ENCODE measurements at places on chromosomes 12 and 14. TPM values are rescaled to one million over a fixed set of nuclear protein-coding genes. Genes with fewer than 3 reads are reported as not detected.

GALNT8 gene
- total RNA-seq, result not detected

DNA sequence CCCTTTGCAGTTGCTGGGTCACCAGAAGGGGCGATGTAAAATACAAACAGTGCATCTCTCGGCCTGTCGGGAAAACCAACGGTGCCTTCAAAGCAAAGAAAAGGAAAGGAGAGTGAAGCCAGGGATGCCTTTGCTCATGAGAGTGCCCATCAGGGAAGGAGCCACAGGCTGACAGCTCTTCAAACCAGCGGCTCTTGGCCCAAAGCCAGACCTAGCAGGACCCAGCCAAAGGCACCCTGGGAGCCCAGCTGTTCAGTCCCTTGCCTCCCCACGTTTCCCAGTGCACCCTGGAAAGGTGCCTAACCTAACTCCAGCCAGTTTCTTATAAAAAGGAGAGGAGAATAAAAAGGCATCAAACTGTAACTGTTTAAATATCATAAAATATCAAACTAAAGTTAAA lies 29.2 kb downstream of the PRMT8 start:
- no peak overlapping the region for H3K27ac ChIP-seq
- no peaks in the 10 kb centered on the region for H3K36me3 ChIP-seq
- DNase-seq, result no peak

DNA sequence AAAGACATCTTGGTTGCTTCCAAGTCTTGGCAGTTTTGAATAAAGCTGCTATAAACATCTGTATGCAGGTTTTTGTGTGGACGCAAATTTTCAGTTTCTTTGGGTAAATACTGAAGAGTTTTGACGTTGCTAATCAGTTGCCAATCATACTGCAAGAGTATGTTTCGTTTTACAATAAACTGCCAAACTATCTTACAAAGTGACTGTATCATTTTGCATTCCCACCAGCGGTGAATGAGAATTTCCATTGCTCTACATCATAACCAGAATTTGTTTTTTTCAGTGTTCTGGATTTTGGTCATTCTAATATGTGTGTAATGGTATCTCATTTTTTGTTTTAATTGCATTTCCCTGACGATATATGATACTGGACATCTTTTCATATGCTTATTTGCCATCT lies 190.8 kb upstream of the PARP11 start:
- H3K36me3 ChIP-seq, result no peaks in the 10 kb centered on the region
- H3K4me3 ChIP-seq, result no peak overlapping the region
- DNase-seq, result no peak
- H3K27ac ChIP-seq, result no peak overlapping the region
- H3K4me1 ChIP-seq, result no peaks in the 10 kb centered on the region

SYT1 gene
- total RNA-seq, result 15.3 TPM

GRCh38 chr14:69561893-69562292 lies 12.8 kb downstream of the CCDC177 start:
- H3K27ac ChIP-seq, result no peak overlapping the region
- peaks cover 31% of the 10 kb centered on the region for H3K27me3 ChIP-seq
- DNase-seq, result no peak
- H3K4me1 ChIP-seq, result no peaks in the 10 kb centered on the region

DNA sequence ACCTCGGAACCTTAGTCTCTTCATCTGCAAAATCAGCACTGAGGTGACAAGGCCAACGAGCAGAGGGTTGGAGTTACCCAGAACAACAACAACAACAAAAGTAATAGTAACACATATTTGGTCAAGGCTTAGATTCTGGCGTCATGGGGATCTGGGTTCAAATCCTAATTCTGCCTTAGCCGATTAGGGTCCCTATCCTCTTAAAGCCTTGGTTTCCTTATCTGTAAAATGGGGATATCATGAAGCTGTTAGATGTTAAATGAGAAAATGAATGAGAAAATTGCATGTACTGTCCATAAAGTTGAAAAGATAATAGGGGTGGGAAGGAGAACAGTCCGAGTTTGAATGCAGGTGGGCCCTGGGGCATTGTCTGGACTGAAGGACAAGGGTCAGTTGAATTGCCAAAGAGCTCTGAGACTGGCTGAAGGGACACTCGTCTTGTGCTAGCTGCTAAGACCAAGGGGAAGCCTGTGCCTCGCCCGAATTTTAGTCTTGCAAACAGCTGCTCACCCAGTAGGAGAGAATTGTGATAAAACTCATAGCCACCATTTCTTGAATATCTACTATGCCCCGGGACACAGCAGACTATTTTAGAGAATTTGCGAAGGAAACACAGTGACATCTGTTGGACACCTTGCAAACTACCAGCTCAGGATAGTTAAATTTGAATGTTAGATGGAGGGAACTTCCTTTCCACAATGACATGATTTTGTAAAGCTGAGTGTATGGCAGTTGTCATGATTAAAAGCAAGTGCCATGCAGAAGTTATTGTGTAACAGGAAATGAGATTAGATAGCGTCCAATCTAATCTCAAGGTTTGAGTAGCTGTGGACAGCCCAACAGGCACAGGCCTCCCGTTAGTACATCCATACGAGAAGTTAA lies 6.8 kb upstream of the HNF1A start:
- H3K36me3 ChIP-seq, result no peaks in the 10 kb centered on the region
- H3K27me3 ChIP-seq, result no peaks in the 10 kb centered on the region
- H3K4me1 ChIP-seq, result no peaks in the 10 kb centered on the region
- DNase-seq, result peak; percentile 58
- H3K4me3 ChIP-seq, result no peak overlapping the region
- H3K27ac ChIP-seq, result no peak overlapping the region

DNA sequence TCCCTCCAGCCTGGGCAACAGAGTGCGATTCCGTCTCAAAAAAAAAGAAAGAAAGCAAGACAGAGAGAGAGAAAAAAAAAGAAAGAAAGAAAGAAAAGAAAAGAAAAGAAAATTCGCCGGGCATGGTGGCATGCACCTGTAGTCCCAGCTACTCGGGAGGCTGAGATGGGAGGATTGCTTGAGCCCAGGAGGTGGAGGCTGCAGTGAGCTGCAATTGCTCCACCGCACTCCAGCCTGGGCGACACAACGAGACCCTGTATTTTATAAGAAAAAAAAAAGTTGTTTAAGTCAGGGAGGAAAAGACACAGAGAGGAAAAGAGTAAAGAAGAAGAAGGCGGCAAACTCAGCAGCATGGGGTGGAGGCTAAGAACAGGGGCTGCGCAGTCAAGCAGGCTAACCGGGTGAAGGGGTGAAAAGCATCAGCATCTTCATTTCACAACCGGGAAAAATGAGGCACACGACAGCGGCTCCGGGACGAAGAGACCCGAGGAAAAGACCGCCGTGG lies 557 bp upstream of the FICD start:
- DNase-seq, result no peak
- no peak overlapping the region for H3K27ac ChIP-seq
- peaks cover 3% of the 10 kb centered on the region for H3K36me3 ChIP-seq

CCDC59 gene
- 45.4 TPM for total RNA-seq

DNA sequence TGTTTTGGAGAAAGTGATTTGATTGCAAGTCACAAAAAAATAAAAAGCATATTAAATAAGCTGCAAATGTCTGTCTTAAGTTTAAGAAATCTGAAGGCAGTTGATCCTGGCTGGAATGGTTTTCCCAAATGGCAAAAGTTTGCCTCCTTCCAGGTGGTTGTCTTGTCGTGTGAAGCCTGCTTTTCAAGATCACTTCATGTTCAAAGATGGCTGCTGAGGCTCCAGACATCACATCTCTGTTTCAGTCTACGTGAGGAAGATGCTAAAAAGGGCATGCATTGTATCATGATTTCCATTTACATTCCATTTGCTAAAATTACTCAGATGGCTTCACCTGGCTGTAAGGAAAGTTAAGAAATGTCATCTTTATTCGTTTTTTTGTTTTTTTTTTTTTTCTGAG lies 31.6 kb upstream of the HMGA2 start:
- no peak overlapping the region for H3K27ac ChIP-seq
- no peak for DNase-seq
- no peaks in the 10 kb centered on the region for H3K27me3 ChIP-seq

HOXC5 gene
- not detected for total RNA-seq

DNA sequence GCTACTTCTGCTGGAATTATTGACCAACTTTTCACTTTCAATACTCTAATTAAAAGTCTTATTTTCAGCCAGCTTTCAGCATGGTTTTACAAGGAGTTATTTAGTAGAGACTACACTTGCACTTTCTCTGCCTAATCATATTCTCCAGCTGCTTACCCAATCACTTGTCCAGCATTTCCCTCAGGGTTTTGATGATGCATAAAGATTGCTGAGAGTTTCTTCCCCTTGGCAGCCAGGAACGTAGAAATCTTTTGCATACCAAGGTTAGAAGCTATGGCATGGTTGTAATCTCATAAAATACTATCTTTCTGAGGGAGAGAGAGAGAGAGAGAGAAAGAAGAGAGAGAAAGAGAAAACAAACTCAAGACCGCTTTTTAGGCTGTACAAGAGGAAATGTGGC lies 10.8 kb downstream of the OR4Q3 start:
- H3K27me3 ChIP-seq, result no peaks in the 10 kb centered on the region
- H3K36me3 ChIP-seq, result no peaks in the 10 kb centered on the region
- no peak overlapping the region for H3K27ac ChIP-seq

GRCh38 chr12:75170640-75171185 lies 38.9 kb downstream of the KCNC2 start:
- H3K36me3 ChIP-seq, result no peaks in the 10 kb centered on the region
- H3K27me3 ChIP-seq, result no peaks in the 10 kb centered on the region
- no peaks in the 10 kb centered on the region for H3K4me1 ChIP-seq
- DNase-seq, result no peak
- no peak overlapping the region for H3K27ac ChIP-seq

DNA sequence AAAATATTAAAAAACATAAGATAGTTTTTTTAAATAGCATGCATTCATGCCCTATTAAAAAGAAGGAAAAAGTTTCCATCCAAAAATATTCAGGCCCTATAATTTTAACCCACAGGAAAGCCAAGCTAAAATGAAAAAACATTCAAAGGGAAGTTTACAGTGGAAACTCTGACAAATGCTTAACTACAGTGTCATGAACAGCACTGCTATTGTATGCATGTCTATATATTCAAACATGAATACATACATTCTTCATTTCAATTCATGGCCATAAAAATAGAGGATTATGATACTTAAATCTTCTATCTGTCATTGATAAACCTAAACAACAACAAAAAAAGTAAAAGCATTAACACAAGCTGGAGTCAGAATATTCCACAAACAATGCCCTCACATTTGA lies 67.4 kb downstream of the PPP2R5E start:
- H3K4me1 ChIP-seq, result peaks cover 10% of the 10 kb centered on the region
- no peaks in the 10 kb centered on the region for H3K36me3 ChIP-seq
- no peak overlapping the region for H3K4me3 ChIP-seq
- no peak overlapping the region for H3K27ac ChIP-seq

- DNase-seq, result no peak
- no peaks in the 10 kb centered on the region for H3K4me1 ChIP-seq
- H3K27me3 ChIP-seq, result peaks cover 2% of the 10 kb centered on the region
- H3K4me3 ChIP-seq, result no peak overlapping the region
These were observed 46.6 kb upstream of the HELB start for GRCh38 chr12:66255737-66256136.

PYM1 gene
- total RNA-seq, result 24.9 TPM

- no peaks in the 10 kb centered on the region for H3K36me3 ChIP-seq
- no peaks in the 10 kb centered on the region for H3K4me1 ChIP-seq
These were observed 8.1 kb downstream of the BCL7A start for GRCh38 chr12:122029620-122030423.

GRCh38 chr14:33794791-33795305 lies 156.0 kb downstream of the EGLN3 start:
- peaks cover 27% of the 10 kb centered on the region for H3K4me1 ChIP-seq
- peaks cover 7% of the 10 kb centered on the region for H3K27me3 ChIP-seq
- peak; percentile 7 for DNase-seq
- H3K36me3 ChIP-seq, result no peaks in the 10 kb centered on the region
- H3K27ac ChIP-seq, result no peak overlapping the region

DNA sequence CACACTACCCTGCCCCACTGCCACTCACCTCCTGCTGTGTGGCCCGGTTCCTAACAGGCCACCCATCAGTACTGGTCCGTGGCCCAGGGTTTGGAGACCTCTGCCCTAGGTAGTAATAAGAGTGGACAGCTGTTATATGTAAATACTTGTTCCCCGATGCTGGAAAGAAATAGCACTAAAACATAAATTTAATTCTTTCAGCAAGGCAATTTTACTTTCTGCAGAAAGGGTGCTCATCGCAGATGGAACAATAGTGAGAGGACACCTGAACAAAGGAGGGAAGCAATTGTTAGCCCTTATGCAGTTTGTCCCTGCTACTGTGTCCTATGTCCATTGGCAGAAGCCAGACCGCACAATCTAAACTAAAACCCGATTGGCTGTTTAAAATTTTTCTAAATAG lies 5.9 kb upstream of the CYP46A1 start:
- no peak for DNase-seq
- H3K4me3 ChIP-seq, result no peak overlapping the region
- no peaks in the 10 kb centered on the region for H3K36me3 ChIP-seq
- H3K27me3 ChIP-seq, result peaks cover 10% of the 10 kb centered on the region
- H3K4me1 ChIP-seq, result peaks cover 5% of the 10 kb centered on the region
- no peak overlapping the region for H3K27ac ChIP-seq

- H3K4me1 ChIP-seq, result no peaks in the 10 kb centered on the region
- H3K27me3 ChIP-seq, result no peaks in the 10 kb centered on the region
- no peak for DNase-seq
- no peak overlapping the region for H3K27ac ChIP-seq
These were observed 12.1 kb upstream of the IFI27 start for GRCh38 chr14:94098326-94098992.

- H3K4me3 ChIP-seq, result no peak overlapping the region
- H3K27me3 ChIP-seq, result peaks cover 14% of the 10 kb centered on the region
- no peak for DNase-seq
- H3K36me3 ChIP-seq, result no peaks in the 10 kb centered on the region
- H3K27ac ChIP-seq, result no peak overlapping the region
These were observed 62.1 kb downstream of the SPTB start for GRCh38 chr14:64817631-64818030.

DNA sequence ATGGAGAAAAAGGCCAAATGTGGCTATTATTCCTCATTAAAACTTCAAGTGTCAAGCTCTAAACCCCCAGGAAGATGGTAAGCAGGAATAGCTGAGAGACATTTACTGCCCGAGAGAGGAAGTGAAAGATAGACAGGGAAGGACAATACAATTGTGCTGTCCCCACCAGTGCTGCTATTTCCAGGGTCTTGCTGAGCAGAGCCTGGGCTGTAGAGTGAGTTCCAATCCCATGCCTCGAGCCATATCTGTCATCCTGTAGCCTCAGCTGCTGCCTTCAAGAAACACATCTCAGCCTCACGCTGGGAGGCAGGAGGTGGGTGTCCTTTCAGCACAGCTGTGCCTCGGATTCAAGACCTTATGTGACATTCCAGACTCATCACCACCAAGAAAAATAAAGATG lies 114.0 kb downstream of the RPAP3 start:
- H3K36me3 ChIP-seq, result no peaks in the 10 kb centered on the region
- no peak for DNase-seq
- H3K27me3 ChIP-seq, result no peaks in the 10 kb centered on the region
- no peak overlapping the region for H3K4me3 ChIP-seq
- H3K27ac ChIP-seq, result no peak overlapping the region

KRT2 gene
- total RNA-seq, result not detected
